ENCODE measurements at places on chromosomes 12 and 14.

- peak; percentile 86 for DNase-seq
Observed at GRCh38 chr12:51751661-51752060, 96.9 kb downstream of the FIGNL2 start.

- no peak for DNase-seq
Observed at GRCh38 chr14:106874350-106874749, 1348.0 kb downstream of the TMEM121 start.

DNA sequence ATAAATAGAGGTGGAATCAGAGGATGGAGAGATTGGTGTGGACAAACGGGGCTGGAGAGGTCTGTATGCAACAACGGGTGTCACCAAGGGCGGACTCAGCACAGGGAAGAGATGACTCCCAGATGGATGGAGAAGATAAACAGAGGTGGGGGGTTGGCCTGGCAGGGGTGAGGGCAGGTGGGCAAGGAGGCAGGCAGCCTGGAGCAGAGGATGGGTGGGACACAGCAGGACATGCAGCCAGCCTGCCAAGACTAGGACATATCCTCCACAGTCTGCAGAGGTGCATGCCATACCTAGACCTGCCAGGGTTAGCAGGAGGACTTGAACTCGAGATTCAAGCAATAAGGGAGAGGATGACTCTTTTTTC lies 56.2 kb downstream of the TTC7B start:
- DNase-seq, result no peak

DNA sequence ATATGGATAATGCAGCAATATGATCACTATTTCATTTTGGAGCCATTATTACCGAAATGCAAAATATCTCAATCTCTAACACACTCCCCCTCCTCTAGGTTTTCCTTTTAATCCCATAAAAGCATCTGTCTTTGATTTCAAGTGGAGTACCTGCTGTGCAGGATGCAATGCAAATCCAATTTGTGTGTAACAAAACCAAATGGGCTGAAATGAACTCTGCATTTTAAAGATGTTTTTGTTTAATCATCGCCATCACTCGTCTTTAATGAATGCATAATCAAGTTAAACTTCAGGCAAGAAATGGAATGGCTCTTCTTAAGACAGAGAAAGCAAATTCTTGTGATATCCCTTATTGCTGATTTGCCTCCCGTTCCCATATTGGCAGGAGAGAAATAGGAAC lies 114.3 kb downstream of the SLC15A5 start:
- no peak for DNase-seq

- DNase-seq, result no peak
Observed at GRCh38 chr12:111405859-111406473, at the start of gene SH2B3. TSS of gene SH2B3 (plus strand) at chr12:111405923. CDS start at chr12:111418146, 12,223 bp downstream.

GRCh38 chr12:47080725-47081502 lies 1.2 kb upstream of the AMIGO2 start:
- no peak for DNase-seq

- no peak for DNase-seq
Observed at GRCh38 chr12:1830981-1831963, 10.9 kb downstream of the LRTM2 start.

GRCh38 chr12:66667906-66668305 lies 11.0 kb downstream of the GRIP1 start:
- DNase-seq, result no peak

GRCh38 chr14:66508547-66508845 lies 549 bp downstream of the GPHN start:
- DNase-seq, result no peak

DNA sequence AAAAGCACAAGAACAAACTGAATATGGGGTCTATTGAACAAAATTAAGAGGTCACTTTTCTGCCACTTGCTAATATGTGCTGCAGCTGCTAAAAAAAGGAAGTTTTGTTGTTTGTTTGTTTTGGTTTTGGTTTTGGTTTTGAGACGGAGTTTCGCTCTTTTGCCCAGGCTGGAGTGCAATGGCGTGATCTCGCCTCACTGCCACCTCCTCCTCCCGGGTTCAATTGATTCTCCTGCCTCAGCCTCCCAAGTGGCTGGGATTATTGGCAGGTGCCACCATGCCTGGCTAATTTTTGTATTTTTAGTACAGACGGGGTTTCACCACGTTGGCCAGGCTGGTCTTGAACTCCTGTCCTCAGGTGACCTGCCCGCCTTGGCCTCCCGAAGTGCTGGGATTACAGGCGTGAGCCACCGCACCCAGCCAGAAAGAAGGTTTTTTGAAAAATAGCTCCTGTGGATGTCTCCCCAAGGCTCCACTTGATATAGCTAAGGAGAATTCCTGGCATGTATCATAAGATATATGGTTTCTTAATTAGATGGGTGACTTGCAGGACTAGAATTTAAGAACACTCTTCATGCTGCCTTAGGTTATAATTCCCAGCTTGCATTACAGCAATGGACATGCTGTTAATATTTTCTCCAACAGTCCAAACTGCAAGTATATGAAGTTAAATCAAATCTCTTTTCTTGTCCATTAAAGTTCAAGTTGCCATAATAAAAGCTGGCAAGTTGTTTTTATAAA lies 237.6 kb upstream of the AMIGO2 start:
- DNase-seq, result no peak

DNA sequence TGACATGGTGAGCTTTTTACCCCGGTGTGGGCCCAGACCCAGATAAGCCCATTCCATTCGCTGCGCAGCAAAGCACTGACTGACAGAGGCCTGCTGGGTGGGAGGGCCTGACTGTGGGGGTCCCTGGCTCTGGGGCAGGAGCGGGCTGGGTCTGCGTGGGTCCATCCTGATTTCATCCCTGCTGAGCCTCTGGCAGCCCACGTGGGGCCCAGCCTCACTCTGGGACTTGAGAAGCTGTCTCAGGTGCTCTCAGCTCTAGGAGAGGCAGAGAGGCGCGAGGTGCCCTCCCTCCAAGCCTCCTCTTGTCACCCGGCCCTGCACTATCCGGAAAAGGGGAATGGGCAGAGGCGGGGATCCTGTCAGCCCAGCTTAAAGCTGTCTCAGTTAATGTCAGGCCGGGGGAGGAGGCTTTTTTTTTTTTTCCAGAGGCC lies 927 bp downstream of the ABCB9 start:
- no peak for DNase-seq

DNA sequence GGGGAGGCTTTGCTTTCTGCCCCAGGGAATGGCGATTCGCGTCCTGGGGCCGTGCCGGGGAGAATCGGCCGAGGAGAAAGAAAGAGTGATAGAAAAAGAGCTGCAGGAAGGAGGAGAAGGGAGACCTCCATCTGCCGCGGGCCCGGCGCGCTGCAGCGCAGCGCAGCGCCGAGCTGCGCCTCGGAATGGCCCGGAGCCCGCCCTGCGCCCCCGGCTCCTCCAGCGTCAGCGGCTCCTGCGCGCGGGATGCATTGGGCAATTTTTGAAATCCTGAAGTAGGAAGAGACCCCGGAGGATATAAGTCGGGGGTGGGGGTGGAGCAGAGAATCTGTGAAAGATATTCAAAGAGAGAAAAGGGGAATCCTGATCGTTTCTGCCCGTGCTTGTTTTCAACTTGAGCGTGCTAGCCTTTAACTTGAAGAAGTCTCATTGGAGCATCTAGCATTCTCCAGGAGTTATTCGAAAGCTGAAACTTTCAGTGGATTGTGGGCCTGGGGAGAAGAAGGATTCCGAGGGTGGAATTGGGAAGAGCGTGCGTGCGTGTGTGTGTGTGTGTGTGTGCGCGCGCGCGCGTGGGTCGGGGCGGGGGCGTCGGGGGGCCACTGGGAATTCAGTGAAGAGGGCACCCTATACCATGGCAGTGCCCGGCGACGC lies 441 bp downstream of the PDE3A start:
- no peak for DNase-seq

GRCh38 chr14:51818748-51819380 lies 41.5 kb upstream of the GNG2 start:
- DNase-seq, result no peak

DNA sequence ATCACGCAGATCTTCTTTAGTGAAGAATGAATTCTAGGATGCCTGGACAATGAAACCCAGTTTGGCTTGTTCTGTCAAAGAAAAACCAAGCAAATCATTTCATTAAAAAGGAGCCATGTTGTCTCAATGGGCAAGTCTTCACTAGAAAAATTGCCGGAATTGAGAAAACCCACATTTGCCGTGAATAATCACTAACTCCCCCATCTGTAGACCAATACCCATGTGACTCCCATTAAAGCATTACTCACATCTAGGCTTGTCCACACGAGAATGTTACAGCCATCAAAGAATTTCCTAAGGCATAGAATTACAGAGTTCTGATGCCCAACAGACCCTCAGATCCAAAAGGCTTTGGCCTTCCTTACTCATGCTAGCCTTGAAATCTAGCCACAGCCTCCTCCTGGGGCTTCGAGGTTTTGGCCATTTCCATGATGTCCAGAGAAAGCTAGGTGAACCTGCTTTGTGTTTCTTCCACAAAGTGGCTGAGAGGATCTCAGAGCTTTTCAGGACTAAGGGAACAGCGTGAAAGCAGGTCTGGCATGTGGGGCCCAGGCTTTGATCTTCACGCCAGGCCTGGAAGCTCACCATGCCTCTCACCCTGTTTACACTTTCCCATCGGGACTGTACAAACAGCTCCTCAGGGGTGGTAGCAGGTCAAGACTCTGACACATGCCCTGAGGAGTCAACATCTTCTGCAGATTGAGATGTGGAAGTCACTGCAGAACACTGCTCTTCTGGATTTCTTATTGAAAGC lies 12.1 kb downstream of the SLC7A8 start:
- no peak for DNase-seq

DNA sequence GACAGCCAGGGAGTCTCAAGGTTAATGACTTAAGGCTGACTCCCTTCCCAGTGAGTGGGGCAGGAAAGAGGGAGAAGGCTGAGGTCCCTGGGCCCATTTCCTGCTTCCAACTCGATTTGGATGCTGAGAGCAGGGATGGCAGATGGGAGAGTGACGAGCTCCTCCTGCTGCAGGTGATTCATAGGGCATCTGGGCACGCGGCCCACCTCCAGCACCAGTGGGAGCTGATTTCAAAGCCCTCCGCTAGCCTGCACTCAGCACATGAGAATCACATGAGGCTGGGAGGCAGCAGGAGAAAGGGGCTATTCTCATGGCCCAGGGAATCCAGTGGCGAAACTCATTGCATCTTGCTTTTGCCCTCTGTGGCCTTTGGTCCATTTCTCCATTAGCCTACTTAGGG lies 90.8 kb downstream of the SSPN start:
- no peak for DNase-seq

GRCh38 chr14:34930591-34931091 lies 52.2 kb upstream of the SRP54 start:
- no peak for DNase-seq

Measured in globus pallidus (tissue), 1 donor.